Lower lobe of right lung (tissue), 2 donors: ENCODE measurements at places on chromosomes 11 and 22.

GRCh38 chr11:36041988-36042611, 98.2 kb downstream of the LDLRAD3 start:
- no peak for DNase-seq

DNA sequence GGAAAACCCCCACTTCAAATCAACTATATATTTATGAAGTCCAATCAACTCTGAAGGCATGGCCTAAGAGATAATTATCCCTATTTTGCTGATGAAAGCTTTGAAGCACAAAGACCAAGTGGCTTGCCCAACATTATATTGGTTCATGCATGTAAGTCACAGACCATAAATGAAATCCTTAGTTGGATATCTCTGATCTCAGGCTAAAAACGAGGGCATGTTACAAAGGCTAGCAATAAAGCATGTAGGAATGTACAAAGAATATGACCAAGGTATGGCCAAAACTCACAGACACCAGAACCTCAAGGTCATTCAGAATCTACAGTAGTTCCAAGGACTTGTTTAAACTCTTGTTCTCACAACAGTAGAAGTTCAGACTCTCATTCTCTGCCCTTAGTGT, 100.2 kb upstream of the SESN3 start:
- no peak for DNase-seq

- DNase-seq: no peak
Measured at GRCh38 chr22:44965171-44965570, 44.6 kb downstream of the PHF21B start.

GRCh38 chr11:134856056-134856971, 444.3 kb upstream of the B3GAT1 start:
- no peak for DNase-seq

- no peak for DNase-seq
Measured at GRCh38 chr22:30188911-30189310, 57.6 kb downstream of the LIF start.

DNA sequence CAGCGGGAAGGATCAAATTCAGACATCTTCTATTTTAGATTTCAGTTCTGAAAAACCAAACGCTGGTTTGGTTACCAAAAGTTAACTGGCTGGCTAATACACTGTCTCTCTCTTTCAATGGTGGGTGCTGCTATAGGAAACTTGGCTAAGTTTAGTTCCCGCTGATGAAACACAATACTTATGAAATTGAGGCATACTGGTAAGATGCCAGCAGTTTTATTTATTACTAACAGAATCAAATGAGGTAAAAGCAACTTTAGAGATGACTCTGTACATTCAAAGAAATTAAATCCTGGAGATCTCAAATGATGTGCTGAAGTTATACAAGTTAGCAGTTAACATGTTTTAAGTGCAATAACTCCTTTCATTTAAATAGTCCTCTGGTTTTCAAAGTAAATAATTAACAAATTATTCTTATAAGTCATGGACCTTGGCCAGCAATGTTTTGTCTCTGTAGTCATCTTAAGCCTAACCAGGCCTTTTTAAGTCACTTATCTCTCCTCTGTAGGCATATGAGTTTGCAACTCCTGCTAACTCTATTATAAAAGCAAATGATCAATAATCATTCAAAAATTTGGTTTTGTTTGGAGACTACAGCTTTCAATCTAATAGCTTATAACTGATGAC, 54.8 kb downstream of the PAK1 start:
- DNase-seq: no peak

- DNase-seq: no peak
Measured at GRCh38 chr11:24497831-24498230, 978 bp downstream of the LUZP2 start.

DNA sequence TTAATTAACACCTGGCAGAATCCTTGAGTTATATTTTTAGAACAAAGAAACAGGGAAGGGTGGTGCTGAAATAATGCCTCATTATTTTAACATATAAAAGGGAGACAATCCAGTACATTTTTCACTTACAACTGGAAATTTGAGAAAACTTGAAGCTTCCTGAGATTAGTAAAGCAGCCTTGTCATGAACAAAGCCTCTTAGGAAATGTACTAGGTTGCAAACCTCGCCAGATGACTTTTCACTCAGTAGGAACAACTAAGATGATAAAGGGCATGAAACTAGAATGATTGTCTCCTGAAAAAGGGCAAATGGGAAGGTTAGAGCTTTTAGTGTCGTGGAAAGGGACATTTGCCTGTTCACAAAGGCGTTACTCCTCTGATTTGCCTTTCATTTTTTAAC, 289.6 kb downstream of the ETS1 start:
- DNase-seq: no peak

DNA sequence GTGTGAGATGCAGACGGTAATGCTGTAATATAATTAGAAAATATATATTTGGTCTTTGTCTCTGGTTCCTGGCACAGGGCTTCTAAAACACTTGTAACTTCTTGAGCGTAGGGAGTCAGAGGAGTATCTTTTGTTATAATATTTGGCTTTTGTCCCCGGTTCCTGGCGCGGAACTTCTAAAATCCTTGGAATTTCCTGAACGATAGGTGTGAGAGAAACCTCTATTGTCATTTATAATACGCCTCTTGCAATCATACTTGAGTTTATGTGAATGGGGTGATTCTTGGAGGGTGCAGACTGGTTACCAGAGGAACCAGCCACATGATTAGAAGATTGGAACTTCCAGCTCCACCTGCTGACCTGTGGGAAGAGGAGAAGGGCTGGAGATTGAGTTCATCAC, 54.1 kb upstream of the ZBED5 start:
- no peak for DNase-seq

DNA sequence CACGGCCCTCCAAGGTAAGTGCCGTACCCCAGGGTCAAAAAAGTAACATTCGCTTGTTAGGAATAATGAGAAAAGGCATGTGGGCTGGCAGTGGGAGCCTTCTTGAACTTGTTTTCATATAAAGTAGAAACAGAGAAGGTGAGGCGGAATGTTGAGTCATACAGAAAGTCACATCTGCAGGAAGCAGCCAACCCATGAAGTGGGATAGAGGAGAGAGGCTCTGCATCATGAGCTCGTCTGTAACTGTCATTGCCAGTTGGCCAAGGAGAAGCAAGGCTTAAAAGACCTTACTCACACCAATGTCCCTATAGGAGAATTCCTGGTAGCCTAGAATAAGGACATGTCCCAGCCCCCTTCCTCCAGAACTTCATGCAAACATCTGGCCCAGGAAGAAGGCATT, 253.3 kb downstream of the BUD13 start:
- DNase-seq: no peak

DNA sequence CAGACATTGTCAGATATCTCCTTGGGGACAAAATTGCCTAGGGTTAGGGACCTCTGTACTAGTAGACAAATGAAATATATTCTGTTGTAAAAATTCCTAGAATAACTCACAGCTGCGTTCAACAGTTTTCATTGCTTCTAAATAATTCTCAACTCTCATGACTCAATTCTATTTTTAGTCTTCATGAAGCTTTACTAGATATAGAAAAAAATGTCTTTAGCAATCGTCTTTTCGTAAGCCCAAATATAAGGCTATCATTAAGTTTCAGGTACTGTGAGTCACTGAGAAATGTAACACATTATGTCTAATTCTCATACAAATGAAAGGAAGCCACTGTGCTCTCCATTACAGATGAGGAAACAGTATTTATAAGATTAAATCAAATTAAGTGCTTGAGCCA, 6.4 kb downstream of the MMP12 start:
- DNase-seq: no peak

DNA sequence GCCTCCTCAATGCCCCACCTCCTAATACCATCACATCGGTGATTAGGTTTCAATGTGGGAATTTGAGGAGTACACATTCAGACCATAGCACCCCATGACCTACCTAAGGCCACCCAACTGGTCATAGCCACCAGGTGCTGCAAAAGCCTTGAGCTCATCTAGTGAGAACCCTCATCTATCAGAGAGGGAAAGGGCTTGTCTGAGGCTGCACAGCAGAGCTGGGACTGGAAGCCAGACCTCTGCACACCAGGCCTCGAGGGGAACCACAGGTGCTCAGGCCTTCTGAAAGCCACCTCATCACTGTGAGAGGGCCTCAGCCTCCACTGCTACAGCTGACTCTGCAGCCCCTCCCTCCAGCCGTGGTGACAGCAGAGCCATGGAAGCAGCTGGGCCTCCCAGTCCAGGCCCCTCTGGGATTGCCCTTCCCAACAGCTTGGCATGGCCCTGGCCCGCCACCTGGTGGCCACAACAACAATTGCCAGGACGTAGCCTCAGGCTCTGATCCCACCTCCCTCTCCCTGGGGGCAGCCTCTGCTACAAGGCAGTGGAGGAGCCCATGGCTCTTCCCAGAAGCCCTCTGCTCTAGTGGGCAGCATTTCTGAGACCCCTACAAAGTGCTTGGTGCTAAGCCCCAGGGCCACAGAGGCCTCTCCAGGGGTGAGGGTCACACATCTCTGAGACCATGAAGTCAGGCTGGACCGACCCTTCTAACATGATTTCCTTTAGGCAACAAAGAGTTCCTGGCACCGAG, 41.0 kb upstream of the PRDM11 start:
- DNase-seq: peak; percentile 84

DNA sequence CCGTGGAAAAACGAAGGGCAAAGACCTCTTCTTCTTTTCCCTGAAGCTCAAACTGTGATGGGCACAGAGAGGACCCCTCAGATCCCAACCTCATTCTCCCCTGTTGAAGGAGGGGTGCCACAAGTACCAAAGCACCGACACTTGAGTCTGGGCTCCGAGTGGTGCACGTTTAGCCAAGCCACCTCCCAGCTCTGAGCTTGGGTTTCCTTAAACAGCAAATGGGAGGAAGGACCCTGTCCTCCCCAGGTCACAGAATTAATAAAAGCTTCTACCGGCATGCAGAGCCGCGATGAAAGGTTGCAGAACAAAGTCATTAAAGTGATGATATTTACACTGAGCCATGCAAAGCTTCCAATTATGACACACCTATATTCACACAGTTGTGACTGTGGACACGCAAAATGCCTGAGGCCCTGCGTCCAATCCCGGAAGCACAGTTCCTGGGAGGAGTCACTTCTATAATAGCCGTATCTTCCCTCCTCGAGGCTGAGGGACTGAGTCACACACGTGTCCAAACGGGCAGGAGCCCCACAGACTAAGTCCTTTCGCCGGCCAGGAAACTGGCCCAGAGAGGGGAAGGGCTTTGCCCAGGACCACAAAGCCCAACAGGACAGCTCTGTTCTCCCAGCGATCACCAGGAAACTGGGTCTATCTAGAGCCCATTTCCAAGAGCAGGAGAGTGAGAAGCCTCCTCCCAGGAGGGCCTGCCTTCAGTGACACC, 922 bp upstream of the CSNK1E start:
- peak; percentile 75 for DNase-seq

DNA sequence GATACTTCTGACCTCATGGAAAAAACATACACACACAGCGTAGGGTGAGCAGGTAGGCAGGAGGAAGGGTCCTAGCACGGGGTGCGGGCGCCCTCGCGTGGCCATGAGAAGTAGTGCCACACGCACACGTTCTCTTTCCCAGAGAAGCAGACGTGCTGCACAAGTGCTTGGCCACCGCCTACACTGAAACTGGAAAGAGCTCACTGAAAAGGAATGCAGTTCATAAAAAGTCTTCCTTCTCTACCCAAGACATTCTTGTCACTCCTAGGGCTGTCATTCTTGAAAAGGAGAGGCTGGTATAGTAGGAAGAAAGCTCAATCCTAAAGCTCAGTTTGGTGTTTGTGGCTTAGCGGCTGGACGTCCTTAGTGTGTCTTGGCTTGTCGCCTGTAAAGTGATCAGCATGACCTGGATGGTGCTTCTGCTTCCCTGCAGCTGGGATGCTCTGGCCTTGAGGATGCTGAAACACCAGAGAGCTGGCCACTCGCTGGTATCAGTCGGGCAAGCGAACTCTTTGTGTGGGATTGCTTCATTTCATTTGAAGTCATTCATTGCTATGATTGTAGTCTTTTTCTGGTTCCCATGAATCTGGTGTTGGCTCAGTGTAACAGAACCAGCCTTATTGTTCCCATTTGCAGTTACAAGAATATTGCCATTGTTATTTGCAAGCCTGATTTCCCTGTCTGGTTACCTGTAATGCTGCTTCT, 303.8 kb downstream of the NTM start:
- peak; percentile 73 for DNase-seq

DNA sequence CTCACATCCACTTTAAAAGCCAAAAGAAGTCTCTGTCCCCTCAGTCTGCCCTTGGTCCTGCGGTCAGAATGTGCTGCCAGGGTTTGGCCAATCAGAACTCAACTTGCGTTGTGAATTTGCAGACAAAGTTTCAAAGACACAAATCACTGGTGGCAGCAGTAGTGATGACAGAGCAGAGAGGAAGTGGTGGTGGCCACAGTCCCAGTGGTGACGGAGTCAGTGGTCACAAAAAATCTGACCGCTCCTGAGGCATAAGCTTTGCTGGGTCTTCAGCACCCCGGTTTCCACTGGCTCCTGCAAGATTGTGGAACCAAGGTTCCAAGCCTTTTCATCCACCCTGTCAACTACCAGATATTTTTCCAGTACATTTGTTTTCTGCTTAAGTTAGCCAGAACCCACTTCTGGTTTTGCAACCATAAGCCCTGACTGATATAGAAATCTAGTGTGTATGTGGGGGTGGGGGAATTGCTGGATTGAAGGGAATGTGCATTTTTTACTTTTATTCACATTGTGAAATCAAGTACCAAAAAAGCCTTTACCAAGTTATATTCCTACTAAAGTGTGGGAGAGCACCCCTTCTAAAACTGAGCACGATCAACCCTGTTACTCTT, 112.3 kb downstream of the TMPRSS5 start:
- DNase-seq: no peak

DNA sequence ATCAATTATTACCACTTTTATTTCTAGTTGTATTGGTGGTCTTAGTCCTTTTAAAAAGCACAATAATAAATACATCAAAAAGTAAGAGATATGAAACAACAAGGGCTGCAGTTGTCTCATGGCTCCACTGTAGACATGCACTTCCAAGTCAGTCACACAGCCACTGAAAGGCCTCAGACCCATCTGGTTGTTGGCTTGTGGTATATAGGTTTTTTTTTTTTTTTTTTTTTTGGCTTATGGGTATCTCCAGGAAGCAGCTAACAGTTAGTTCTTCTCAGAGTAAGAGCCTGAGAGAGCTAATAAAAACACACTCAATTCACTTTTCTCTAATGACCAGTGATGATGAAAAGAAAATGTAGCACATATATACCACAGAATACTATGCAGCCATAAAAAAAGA, 6.0 kb upstream of the OR52E6 start:
- no peak for DNase-seq

- DNase-seq: no peak
Measured at GRCh38 chr11:118258410-118258809, 5.7 kb downstream of the MPZL2 start.

GRCh38 chr22:47997612-47998011, 1235.2 kb downstream of the TBC1D22A start:
- DNase-seq: no peak
